ENCODE measurements at places on chromosomes 11 and 22.
A peak's percentile ranks its signal among the peaks of the same experiment; 100 is the strongest.

- DNase-seq: peak; percentile 89
Observed at GRCh38 chr11:64894070-64894811, 15.8 kb upstream of the EHD1 start.

DNA sequence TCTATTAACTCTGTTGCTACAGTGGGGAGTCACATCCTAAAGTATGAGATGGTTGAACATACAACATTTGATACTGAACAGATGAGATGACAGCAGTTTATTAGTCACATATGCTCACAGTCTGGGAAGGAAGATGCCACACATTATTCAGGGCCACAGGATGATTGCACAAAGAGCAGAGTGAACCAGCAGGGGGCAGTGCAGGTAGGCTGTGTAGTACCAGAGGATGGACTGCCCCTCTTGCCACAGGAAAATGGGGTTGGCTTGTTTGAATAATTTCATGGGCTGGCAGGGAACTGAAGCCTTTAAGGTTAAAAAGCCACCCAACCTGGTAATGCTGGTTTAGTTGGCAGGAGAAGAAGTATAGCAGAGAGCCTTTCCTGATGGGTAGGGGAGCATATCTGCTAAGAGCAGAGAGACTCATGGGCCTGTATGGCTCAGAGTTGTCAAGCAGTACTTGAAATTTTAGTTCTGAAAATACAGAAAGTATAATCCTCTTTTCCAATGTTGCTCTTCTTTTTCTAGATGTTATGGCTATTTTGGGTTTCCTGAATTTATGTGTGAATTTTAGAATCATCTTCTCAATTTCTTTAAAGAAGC lies 180.4 kb upstream of the B3GAT1 start:
- peak; percentile 22 for DNase-seq

- no peak for DNase-seq
Observed at GRCh38 chr22:27711756-27712155, 89.8 kb downstream of the MN1 start.

- DNase-seq: no peak
Observed at GRCh38 chr22:24005201-24005600, at the start of gene GSTT4. Gene GSTT4, minus strand, starts transcription at chr22:24005453. Its CDS starts 97 bp downstream, at chr22:24005356.

DNA sequence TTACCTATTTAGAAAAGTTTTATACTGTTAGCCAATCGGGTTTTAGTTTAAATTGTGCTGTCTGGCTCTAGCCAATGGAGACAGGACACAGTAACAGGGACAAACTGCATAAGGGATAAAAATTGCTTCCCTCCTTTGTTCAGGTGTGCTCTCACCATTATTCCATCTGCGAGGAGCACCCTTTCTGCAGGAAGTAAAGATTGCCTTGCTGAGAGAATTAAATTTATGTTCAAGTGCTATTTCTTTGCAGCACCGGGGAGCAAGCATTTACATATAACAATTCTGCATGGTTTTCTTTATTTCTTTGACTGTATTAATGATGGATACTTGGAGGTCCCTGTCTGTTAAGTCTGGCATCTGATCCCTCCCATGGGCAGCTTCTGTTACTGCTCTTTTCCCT lies 80.5 kb downstream of the BRD1 start:
- DNase-seq: no peak

- no peak for DNase-seq
Observed at GRCh38 chr11:24226606-24227005, 270.2 kb upstream of the LUZP2 start.

Data from CD4-positive, alpha-beta T cell treated with Interleukin-15 for 4 hours (primary cell).